RPMI8226 (cell line): ENCODE measurements at places on chromosomes 3 and 15.
A peak's percentile ranks its signal among the peaks of the same experiment; 100 is the strongest.

- no peak for DNase-seq
These were observed 3.0 kb upstream of the HDGFL3 start for GRCh38 chr15:83210619-83211018.

DNA sequence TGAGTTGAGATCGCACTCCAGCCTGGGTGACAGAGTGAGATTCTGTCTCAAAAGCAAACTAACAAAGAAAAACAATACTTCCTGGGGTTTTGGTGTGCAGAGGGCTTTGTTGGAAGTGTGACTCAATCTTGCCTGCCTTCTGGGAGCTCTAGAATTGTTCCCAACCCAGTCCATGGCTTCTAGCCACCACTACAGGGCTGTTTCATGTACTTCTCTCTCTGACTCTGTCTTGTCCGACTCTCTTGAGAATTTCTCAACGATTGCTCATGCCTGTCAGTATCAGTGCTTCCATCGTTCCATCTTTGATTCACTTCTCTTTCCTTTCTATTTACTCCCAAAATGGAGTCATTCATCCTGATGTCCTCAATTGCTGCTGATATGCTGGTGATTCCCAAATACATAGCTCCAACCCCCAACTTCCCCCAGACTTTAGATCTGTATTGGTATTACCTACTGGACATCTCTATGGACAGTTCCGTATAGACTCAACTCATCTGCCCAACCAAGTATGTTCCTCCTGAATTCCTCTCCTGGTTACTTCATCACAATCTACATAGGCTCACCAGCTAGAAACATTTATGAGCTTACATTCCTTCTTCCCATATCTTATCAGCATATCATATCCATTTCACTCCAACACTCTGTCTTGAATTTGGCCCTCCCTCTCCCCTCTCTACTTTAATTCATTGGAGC, 1.8 kb upstream of the AP2M1 start:
- no peak for DNase-seq

- DNase-seq, result no peak
These were observed 3.9 kb upstream of the CSK start for GRCh38 chr15:74777769-74778598.

DNA sequence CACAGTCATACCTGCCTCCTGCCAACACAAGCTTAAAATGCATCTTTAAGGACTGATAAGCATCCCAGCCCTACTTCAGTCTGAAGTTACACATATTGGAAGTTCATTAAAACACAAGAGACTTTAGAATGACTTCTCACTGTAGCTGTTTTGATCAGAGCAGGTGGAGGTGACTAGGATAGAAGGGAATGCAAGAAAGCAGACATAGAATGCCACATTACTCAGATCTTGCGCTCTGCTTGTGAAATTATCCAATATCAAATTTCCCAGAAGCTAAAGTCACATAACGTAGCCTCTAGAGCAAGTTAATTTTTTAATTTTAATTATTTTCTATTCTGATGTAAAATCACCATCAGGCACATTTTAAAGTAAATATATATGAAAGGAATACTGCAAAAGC, 306.5 kb downstream of the PLOD2 start:
- no peak for DNase-seq

DNA sequence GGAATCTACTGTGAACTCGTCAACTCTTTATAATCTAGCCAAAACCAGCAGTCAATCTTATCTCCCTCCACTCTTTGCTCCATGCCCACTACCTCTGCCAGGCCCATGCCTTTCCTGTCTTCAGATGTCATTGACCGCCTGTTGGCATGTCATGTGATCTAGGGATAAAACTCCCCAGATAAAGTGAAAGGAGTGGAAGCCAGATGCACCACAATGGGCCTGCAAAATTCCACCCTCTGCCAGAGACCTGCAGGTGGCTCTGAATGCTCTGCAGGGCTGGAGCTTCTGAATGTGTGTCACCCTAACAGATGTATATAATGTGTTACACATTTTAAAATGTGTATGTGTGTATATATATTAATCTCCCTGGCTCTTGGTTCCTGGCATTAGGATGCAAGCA, 2.3 kb upstream of the CCR3 start:
- DNase-seq, result no peak

GRCh38 chr3:174583396-174583795, 275.7 kb upstream of the NAALADL2 start:
- DNase-seq, result no peak

DNA sequence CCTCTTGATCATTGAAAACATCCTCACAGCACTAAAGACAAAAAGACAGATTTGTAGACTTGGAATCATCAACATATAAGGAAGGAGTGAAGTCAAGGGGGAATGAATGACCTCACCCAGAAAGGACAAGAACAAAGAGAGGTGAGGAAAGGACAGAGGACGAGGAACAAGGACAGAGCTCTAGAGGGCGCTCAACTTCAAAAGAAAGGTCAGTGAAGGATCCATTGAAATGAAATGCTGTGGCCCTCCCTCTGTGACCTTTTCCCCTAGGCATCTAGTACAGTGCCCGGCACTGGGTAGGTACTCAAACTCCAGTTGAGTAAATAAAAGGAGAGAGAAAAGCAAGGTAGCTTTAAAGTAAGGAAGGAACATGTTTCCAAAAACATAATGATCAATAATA, 2.6 kb downstream of the ATP8B4 start:
- peak; percentile 35 for DNase-seq

DNA sequence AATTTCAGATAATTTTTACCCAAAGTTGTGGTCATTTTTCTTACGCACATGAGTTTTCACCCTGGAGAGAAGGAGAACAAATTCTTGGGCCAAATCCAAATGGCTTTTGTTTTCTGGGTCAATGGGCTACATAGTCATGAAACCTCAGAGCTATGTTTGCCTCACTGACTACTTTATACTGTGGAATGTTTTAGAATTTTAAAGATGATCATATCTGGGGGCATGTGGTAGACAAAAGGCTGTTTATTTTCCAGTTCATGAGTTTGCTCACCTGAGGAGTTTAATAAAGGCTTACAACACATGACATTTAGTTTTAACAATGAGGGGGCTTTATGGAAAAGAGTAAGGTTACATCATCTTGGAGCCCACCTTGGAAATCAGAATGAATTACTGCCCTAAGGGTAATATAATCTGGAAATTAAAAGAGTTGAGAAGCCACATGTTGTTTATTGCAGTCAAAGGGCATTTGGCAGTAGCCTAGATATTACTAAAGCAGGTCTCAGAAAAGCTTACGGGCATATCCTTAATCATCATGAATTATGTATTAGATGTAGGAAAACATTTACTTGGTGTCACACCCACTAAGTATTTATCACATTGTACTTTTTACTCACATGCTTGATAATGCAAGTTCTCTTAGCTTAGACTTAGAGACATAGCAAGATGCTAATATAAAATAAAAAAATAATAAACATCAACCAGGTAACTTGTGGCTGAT, 466.1 kb downstream of the EDEM1 start:
- DNase-seq, result no peak

DNA sequence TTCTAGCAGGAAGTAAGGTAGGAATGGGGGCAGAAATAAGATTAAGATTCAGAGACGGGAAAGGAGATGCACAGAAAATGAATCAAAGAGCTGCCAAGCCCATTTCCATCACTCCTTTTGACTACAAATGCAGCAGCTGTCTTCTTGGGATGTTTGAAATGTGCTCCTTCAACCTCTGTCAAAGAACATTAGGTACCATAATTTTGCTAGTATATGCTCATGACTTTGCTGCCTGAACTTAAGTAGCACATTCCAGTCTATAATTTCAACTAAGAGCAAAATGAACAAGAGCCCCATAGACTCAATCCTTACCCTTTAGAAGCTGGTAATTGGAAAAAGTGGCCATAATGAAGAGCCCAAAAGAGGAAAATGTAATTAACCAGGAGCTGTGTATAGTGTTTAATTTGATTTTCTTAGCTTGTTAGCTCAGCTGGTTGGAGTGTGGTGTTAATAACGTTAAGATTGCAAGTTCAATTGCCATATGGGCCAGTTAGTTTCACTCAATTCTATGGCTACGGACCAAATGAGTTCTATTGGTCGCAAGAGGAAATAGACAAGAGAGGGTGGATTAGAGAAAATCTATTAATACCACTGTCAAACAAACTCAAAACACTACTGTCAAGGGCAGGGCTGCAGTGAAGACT, 349.9 kb downstream of the ZBBX start:
- DNase-seq, result no peak

- DNase-seq, result peak; percentile 42
These were observed 16.2 kb downstream of the CEP152 start for GRCh38 chr15:48794697-48795134.

DNA sequence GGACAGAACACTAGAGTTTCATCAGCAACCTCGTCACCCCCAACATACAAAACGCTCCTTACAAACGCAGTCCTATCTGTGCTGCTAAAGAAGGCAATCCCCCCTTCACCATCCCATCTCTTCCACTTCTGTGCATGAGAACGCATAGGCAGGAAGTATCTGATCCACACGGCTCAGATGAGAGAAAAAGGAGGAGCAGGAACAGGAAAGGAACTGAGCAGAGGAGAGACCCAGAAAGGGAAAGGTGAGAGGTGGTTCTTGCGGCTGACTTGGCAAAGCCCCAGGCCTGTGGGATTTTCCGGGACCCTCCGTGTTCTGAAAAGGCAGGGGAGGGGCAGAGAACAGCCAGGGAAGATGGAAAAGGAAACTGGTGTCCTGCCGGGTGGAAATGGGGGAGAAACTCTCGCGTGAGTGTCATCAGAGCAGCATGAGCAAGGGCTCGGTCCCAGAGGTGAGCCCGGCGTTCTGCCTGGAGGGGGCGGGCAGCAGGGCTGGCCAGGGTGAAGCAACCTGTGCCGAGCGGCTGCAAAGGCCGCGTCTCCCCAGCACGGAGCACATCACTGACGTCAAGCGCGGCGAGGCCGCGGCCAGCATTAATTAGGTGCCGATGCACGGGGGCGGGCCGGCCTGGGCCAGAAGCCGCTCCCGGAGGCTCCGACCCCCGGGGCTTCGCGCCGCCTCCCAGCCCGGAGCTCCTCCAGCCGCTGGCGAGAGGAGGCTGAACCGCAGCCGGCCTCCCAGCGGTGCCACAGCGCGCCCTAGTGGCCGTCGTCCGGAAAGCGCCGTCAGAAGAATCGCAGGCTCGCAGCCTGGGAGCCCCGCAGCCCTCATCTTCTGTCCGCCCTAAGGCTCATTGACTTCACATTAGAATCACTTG, 35.8 kb downstream of the CPN2 start:
- peak; percentile 84 for DNase-seq

DNA sequence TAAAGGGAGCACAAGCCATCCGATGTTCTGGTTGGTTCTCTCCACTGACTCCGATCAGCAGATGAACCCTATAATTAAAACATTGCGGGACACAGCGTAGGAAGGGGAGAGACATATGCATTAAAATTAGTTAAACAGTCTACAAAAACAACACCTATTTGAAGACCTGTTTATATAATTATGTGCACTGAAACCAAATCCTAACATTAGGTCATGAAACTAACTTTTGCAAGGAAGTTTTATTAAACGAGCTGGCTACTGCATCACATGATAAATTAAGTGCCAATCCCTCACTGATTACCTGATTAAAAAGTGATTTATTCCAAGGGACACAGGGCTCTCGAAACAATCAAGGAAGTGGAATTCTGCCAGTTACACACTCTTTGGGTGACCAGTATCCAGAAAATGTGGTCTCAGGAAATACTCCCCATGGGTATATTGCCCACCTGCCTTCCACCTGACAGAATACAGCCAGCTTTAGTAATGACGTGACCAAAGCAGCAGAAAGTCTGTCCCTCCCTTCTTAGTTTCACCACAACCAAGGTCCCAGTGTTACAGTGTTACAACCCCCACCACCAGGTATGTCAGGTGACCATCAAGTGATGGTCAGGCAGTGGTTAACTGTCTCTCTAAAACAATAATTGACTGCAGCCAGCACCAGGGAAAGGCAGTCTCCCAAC, 69.5 kb downstream of the HERC1 start:
- no peak for DNase-seq

GRCh38 chr15:39608185-39609139, 27.6 kb downstream of the THBS1 start:
- no peak for DNase-seq

DNA sequence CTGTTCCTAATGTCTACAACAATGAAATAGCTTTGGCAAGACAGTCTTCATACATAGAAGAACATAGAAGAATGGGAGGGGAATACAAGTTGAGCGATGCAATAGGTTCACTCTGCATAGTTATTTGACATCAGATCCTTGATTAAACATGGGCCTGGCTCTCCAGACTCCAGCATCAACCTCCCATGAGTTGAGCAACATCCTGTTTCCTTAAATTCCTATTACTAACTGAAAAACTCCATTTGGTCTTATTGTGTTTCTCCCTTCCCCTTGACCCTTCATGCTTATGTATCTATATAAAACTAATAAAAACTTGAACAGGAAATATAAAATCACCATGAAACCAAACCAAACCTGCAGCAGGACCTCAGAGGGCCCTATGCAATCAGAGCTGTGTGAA, 304.5 kb upstream of the SATB1 start:
- DNase-seq, result no peak

- no peak for DNase-seq
These were observed 56.5 kb downstream of the ASB7 start for GRCh38 chr15:100658895-100659294.

- DNase-seq, result no peak
These were observed 75.2 kb upstream of the MYZAP start for GRCh38 chr15:57516327-57517029.

DNA sequence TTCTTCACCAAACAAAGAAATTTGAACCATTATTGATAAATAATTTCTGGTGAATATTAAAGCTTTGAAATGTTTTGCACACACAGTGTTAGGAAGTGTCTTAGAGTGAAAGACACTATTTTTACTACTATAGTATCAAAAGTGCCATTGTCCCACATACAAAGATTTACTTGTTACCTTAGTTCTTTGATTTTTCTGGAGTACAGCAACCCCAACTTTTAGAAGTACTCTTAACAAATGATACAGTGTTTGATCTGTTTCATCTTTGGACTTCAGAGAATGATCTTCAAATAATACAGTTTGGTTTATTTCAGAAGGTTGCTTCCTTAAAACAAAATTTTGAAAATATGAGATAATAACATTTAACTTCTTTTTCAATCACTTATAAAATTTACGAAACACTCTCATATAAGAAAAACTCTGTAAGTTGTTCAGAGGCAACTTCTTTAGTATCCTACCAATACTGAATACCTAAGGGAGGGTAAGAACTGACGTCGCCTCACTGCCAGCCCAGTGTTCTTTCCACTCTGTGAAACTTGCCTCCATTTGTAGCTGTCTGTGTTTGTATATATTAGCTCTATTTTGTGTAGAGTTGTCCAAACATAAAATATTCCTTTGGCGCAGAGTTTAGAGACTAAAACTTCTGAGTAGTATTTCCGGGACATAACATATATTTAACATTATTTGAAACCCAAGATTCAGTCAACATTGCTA, 464.2 kb downstream of the LPP start:
- no peak for DNase-seq
